Mesothelial cell of epicardium (in vitro differentiated cells): ENCODE measurements at places on chromosomes 2 and 18. TPM values are rescaled to one million over a fixed set of nuclear protein-coding genes. Genes with fewer than 3 reads are reported as not detected.

Gene ATP6V1B1
- 0.44 to 0.66 TPM in 2 of 3 replicates, not detected in the other for total RNA-seq

GRCh38 chr2:152396051-152396511 is 61.1 kb downstream of the FMNL2 start:
- no peak overlapping the region for H3K4me3 ChIP-seq
- DNase-seq, result no peak
- H3K36me3 ChIP-seq, result no peaks in the 10 kb centered on the region
- H3K4me1 ChIP-seq, result peaks cover 32% of the 10 kb centered on the region
- no peaks in the 10 kb centered on the region for H3K27me3 ChIP-seq

Gene SERPINB5
- 0.13 to 0.22 TPM (median 0.18 TPM) in 3 replicates for total RNA-seq

DNA sequence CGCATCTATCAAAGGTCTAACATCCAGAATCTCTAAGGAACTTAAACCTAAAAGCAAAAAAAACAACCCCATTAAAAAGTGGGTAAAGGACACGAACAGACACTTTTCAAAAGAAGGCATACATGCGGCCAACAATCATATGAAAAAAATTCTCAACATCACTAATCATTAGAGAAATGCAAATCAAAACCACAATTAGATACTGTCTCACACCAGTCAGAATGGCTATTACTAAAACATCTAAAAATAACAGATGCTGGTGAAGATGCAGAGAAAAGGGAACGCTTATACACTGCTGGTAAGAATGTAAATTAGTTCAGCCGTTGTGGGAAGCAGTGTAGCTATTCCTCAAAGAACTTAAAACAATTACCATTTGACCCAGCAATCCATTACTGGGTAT is 38.0 kb downstream of the PPP3R1 start:
- peak overlapping the region; percentile 10 for H3K27ac ChIP-seq
- peaks cover 56% of the 10 kb centered on the region for H3K4me1 ChIP-seq
- H3K36me3 ChIP-seq, result peaks cover 26% of the 10 kb centered on the region
- H3K27me3 ChIP-seq, result no peaks in the 10 kb centered on the region

Gene LCT
- total RNA-seq, result 0.05 TPM in 1 of 3 replicates, not detected in the others

GRCh38 chr2:202018950-202019349 is 14.7 kb upstream of the FZD7 start:
- peaks cover 61% of the 10 kb centered on the region for H3K4me1 ChIP-seq
- DNase-seq, result no peak
- peak overlapping the region; percentile 53 for H3K27ac ChIP-seq
- H3K4me3 ChIP-seq, result no peak overlapping the region
- H3K36me3 ChIP-seq, result no peaks in the 10 kb centered on the region
- H3K27me3 ChIP-seq, result no peaks in the 10 kb centered on the region

DNA sequence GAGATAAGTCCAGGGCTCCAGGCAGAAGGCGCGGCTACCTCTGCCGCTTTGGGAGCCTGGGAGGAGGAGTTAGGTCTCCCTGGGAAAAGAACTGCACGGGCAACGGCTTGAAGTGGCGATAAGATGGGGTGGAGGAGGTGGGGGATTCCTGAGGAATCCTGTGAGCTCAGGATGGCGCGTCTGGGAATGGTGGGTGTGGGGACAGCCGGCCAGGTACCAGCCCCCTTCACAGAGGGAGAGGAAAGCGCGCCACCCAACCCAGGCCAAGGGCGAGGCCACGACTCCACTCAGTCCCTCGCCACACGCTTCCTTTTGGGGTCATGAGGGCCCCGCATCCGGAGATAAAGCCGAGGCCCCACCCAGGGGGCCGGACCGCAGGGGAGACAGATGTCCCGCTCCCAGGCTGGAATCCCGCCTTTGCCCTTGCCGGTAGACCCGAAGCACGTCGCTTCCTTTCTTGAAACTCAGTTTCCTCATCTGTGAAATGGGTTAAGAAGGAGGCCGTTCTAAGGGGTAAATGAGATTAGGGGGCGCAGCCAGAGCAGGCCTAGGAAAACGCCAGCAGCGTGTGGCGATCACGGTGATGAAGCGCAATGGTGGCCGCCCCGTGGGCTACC is 1.7 kb upstream of the CTDSP1 start:
- peak; percentile 69 for DNase-seq
- H3K27me3 ChIP-seq, result no peaks in the 10 kb centered on the region
- H3K36me3 ChIP-seq, result no peaks in the 10 kb centered on the region

Gene VIT
- total RNA-seq, result 0.45 to 0.78 TPM (median 0.73 TPM) in 3 replicates

Gene WDSUB1
- 14.3 to 15.6 TPM (median 15.1 TPM) in 3 replicates for total RNA-seq

Gene DSC2
- 61.3 to 64.7 TPM (median 63.0 TPM) in 3 replicates for total RNA-seq

DNA sequence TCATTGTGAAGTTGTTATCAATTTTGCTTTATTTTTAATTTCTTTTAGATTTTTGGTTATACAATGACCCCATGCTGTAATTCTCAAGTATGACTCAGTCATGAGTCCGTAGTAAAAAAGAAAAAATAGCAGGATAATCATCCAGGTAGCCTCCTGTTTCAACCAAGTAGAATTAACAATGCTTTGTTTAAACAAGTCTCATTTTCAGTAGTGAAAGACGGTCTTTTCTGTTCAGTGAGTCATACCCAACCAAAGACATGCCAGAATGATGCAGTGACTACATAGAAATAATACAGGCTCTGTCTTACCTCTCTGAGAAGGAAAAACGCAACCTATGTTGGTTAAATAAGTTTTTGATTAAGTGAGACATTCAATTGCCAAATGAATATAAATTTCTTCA is 67.8 kb upstream of the DSC1 start:
- H3K4me1 ChIP-seq, result peaks cover 37% of the 10 kb centered on the region
- H3K36me3 ChIP-seq, result no peaks in the 10 kb centered on the region
- no peaks in the 10 kb centered on the region for H3K27me3 ChIP-seq
- H3K4me3 ChIP-seq, result no peak overlapping the region
- no peak for DNase-seq

Gene ANO7
- total RNA-seq, result 3.8 to 4.5 TPM (median 3.8 TPM) in 3 replicates

Gene GPR148
- total RNA-seq, result not detected in 3 replicates

DNA sequence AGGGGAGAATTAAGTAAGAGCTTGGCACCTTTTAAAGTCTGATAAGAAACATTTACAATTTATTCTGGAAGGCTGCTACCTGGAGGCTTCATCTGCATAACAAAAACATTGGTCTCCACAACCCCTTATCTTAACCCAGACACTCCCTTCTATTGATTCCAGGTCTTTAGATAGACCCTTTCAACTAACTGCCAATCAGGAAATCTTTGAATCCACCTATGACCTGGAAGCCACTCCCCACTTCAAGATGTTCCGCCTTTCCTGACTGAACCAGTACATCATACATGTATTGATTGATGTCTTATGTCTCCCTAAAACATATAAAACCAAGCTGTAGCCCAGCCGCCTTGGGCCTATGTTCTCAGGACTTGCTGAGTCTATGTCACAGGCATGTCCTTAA is 289.4 kb downstream of the AGPS start:
- peak overlapping the region; percentile 48 for H3K27ac ChIP-seq
- H3K4me3 ChIP-seq, result no peak overlapping the region
- H3K27me3 ChIP-seq, result no peaks in the 10 kb centered on the region
- no peaks in the 10 kb centered on the region for H3K36me3 ChIP-seq

DNA sequence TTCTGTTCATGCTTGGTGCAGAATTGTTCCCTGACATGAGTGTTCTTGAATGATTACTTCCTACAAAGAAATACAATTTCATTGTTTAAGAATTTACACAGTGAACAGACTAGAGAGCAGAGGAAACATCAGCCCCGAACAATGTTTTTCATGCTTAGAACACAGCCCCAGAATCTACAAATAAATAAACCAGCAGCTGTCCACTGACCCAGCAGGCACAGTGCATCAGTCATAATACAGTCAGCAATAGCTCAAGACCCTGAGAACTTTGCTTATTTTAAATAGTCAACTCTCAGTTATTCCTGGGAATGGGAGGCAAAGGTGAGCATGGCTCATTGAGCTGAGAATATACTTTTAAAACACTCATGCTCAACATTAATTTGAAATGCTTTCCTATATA is 38.4 kb downstream of the XIRP2 start:
- no peak overlapping the region for H3K4me3 ChIP-seq
- no peak overlapping the region for H3K27ac ChIP-seq
- no peaks in the 10 kb centered on the region for H3K4me1 ChIP-seq
- no peaks in the 10 kb centered on the region for H3K36me3 ChIP-seq
- no peaks in the 10 kb centered on the region for H3K27me3 ChIP-seq

DNA sequence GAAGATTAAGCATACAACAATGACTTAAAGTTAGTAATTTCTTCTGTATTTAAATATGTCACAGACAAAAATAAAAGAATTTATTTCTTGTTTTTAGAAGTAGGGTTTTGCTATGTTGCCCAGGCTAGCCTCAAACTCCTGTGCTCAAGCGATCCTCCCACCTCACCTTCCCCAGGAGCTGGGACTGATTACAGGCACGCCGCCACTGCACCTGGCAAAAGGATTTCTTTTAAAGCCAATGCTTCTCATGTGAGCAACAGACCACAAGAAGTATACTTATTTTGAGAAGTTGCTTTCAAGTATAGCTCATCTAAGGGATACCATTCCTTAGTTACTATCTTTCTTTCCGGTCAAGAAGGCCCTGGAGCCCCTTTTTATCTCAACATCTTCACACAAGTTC is 57.2 kb upstream of the BBS5 start:
- peaks cover 18% of the 10 kb centered on the region for H3K27me3 ChIP-seq
- no peak for DNase-seq
- H3K36me3 ChIP-seq, result no peaks in the 10 kb centered on the region
- H3K4me3 ChIP-seq, result no peak overlapping the region
- peak overlapping the region; percentile 69 for H3K27ac ChIP-seq
- H3K4me1 ChIP-seq, result peaks cover 8% of the 10 kb centered on the region

Gene MROH2A
- total RNA-seq, result not detected in 3 replicates

Gene REG3G
- not detected in 3 replicates for total RNA-seq

DNA sequence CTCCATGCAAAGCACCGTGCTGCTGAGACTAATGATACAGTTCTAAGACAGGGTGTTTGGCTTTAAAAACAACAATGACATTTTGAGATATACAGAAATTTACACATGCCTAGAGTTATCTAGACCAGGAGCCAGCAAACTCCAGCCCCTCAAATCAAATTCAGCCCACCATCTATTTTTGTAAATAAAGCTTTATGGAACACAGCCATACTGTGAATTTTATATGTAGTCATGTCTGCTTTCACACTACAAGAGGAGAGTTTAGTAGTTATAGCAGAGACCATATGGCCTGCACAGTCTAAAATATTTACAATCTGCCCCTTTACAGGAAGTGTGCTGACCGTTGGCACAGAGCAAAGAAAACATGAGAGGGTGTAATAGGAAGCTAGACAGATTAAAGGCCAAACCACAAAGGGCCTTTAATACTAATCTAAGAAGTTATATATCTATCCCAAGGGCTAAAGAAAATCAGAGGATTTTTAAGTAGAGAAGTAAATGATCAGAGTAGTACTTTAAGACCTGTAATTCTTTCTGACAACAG is 39.4 kb downstream of the NBAS start:
- no peaks in the 10 kb centered on the region for H3K4me1 ChIP-seq
- H3K4me3 ChIP-seq, result no peak overlapping the region
- no peaks in the 10 kb centered on the region for H3K27me3 ChIP-seq
- peaks cover 20% of the 10 kb centered on the region for H3K36me3 ChIP-seq
- no peak overlapping the region for H3K27ac ChIP-seq

DNA sequence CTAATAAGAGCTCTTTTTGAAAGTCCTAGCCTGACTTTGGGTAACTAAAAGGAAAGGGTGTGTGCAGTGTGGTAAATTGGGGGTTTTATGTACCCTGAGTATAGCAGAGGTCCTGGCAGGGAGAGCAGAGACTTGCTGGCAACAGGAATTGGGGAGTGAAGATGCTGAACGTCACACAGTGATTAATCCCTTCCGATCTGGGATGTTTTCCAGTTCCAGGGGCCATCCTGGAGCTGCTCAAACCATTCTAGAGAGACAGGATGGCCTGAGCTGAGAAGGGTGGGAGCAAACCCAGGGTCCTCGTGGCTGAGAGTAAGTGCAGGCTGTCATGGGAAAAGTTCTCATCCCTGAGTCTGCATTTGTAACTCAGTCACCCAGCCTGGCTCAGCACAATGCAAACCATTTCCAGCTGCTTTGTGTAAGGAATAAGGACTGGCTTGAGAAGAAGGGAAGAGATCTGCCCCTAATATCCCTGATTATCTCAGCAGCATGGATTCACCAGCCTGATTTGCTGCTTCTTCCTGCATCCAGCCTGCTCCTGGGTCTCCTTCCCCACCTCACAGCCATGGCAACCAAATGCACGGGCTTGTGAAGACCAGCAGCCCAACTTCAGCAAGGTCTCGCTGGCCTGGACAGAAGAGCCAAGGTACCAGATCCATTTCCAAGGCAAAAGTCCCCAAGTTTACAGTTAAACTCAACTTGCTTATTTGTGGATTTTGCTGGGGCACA is 47.1 kb upstream of the CELF4 start:
- H3K27ac ChIP-seq, result no peak overlapping the region
- peaks cover 4% of the 10 kb centered on the region for H3K4me1 ChIP-seq

- no peak overlapping the region for H3K27ac ChIP-seq
- H3K4me1 ChIP-seq, result peaks cover 2% of the 10 kb centered on the region
- no peaks in the 10 kb centered on the region for H3K36me3 ChIP-seq
- DNase-seq, result peak; percentile 10
- peaks cover 35% of the 10 kb centered on the region for H3K27me3 ChIP-seq
Measured at GRCh38 chr2:3639653-3640052, 18.3 kb upstream of the ALLC start.

GRCh38 chr2:28603821-28604220 is 108.0 kb downstream of the PLB1 start:
- no peak overlapping the region for H3K27ac ChIP-seq
- H3K36me3 ChIP-seq, result no peaks in the 10 kb centered on the region
- H3K4me1 ChIP-seq, result peaks cover 5% of the 10 kb centered on the region
- no peaks in the 10 kb centered on the region for H3K27me3 ChIP-seq

Gene LHCGR
- 0.13 TPM in 1 of 3 replicates, not detected in the others for total RNA-seq

GRCh38 chr2:166343467-166343866 is 32.3 kb downstream of the SCN9A start:
- DNase-seq, result no peak
- peaks cover 7% of the 10 kb centered on the region for H3K4me1 ChIP-seq
- H3K27me3 ChIP-seq, result peaks cover 18% of the 10 kb centered on the region
- no peaks in the 10 kb centered on the region for H3K36me3 ChIP-seq

Gene PASK
- total RNA-seq, result 26.1 to 31.0 TPM (median 30.8 TPM) in 3 replicates

Gene IL18R1
- total RNA-seq, result 0.71 to 2.3 TPM (median 1.1 TPM) in 3 replicates

GRCh38 chr2:151029406-151030157 is 232.1 kb downstream of the RBM43 start:
- H3K27me3 ChIP-seq, result no peaks in the 10 kb centered on the region
- no peak overlapping the region for H3K4me3 ChIP-seq
- no peaks in the 10 kb centered on the region for H3K36me3 ChIP-seq
- DNase-seq, result no peak

Gene CSRNP3
- 29.1 to 31.2 TPM (median 29.6 TPM) in 3 replicates for total RNA-seq

DNA sequence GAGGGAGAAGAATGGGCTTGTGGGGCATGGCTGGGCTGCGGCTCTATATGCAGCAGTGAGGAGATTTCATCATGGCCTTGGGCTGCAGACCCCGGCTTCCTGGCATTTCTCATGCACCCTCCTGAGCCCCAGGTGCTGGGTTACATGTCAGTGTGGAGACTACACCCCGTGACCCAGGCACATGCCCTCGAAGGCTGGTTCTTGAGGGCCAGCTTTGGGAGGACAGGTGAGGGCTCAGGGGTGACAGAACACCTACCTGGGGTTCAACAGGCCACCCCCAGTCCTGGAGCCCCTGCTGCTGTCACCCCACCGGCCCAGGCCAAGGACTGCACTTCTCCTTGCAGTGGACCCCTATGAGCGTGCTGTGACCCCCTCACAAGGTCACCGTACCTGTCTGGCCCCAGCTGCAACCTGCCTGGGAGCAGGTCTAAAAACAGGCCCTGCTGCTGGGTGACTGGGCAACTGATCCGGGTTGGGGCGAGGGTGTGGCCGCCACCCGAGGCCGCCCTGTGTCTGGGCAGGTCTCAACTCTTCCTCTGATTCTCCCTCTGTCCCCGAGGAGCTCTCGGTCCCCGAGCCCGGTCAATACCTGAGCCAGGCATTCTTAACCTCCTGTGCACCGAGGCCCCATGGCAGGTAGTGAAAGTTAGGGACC is 94.8 kb upstream of the OTOS start:
- peaks cover 9% of the 10 kb centered on the region for H3K4me1 ChIP-seq
- H3K4me3 ChIP-seq, result no peak overlapping the region
- peaks cover under 1% of the 10 kb centered on the region for H3K36me3 ChIP-seq
- peaks cover 3% of the 10 kb centered on the region for H3K27me3 ChIP-seq
- H3K27ac ChIP-seq, result no peak overlapping the region
- peak; percentile 11 for DNase-seq
